Heart right ventricle (tissue), 16 donors: ENCODE measurements at places on chromosomes 7 and 10.

DNA sequence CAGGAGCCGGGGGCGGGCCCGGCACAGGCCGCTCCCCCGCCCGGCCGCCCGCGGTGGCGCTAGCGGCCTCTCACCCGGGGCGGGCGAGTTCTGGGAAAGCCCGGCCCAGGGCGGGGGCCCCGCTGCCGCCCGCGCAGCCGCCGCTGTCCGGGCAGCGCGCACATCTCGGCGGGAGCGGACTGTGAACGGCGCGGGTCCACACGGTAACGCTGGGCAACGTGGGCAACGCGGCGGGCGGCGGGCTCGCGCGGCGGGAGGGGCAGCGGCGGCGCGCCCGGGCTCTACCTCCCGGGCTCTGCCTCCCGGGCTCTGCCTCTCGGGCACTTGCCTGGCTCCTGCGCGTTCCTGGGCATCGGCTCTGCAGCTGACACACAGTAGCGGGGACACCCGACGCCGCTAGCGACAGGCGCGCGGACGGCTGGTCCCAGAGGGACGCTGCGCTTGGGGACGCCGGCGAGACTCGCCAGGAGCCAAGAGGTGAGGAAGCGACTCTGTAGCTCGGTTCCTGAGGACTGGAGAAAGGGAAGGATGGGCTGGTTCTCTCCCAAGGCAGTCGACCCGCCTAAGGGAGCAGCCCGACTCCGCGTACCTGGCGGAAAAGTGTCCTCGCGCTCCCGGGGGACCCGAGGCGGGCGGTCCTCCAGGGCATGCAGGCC, at the start of gene PLCE1:
Gene PLCE1 (plus strand): TSS at position 150 of the 656 bp plus-strand sequence. CDS start 37,116 bp downstream, outside the sequence.
- peak within 1 kb of the TSS; percentile 80 for H3K4me3 ChIP-seq
- peaks cover 43% of the 10 kb centered on the region for H3K4me1 ChIP-seq
- H3K27ac ChIP-seq = no peak within 1 kb of the TSS
- peak; percentile 48 for DNase-seq
- no peaks in the 10 kb centered on the region for H3K36me3 ChIP-seq
- H3K27me3 ChIP-seq = no peaks in the 10 kb centered on the region

DNA sequence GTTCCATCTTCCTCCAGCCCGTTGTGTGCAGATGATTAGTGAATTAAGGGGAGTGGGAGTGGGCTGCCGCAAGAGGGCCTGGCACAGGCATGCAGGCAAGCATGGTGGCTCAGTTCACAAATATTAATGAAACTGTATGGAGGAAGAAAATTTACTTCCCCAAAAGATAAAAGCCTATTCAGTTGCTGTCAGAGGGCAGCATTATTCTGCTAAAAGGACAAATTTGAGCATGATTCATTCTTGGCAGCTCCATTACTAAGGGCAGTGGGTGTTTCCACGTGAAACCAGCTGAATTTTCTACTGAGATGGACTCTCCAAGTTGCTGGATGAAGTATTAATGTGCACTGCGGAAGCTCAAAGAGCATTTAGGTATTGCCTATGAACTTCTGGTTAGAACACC, 90.9 kb upstream of the WDR11 start:
- H3K36me3 ChIP-seq = no peaks in the 10 kb centered on the region
- no peak overlapping the region for H3K27ac ChIP-seq
- no peak for DNase-seq
- H3K4me1 ChIP-seq = no peaks in the 10 kb centered on the region
- H3K27me3 ChIP-seq = peaks cover 22% of the 10 kb centered on the region

DNA sequence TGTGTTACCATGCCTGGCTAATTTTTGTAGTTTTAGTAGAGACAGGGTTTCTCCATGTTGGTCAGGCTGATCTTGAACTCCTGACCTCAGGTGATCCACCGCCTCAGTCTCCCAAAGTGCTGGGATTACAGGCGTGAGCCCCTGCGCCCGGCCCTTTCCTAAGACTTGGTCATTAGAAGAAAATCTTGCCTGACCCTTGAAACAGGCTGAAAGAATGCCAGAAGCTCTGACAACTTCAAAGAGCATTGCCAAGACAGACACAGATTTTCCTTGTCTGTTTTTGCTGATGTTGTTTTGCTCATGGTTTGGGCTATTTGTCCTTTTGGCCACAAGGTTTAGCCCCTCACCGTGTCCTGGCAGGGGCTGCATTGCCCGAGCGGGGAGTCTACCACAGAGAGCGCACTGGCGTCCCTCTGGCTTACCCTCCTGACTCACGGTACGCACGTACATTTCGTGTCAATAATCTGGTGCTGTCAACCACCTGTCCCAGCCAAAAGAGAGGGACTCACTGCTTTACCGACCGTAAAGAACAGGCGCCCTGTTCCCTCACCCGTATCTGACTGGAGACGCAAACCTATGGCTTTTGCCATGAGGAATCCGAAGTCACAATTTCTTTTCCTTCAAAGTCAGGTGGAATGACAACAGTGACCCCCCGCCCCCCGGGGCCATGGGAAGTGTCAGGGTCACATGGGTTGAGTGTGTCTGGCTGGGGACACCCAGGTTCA, 10.1 kb upstream of the INPP5A start:
- H3K4me1 ChIP-seq = no peaks in the 10 kb centered on the region
- DNase-seq = no peak
- H3K27me3 ChIP-seq = no peaks in the 10 kb centered on the region
- no peak overlapping the region for H3K27ac ChIP-seq

DNA sequence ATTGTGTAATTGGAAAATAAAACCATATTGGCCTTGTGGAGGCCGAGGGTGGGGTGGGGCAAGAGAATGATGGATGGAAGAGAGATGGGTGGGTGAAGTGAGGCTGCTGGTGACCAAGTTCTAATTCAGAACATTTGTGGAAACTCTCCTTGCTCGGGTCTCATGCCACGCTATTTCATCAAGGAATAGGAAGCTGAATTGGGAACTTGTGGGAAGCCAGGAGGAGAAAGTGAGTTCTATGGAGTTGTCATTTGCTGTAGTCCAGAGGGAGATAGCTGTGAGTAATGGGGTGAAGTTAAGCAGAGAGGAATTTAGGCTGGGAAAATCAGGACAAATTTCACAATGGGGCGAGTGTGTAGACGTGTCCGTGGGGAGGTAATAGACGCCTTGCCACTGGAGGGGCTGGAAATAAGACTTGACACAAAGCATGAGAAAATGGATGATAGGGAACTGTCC, 339.2 kb downstream of the LRMDA start:
- peak; percentile 40 for DNase-seq
- peak overlapping the region; percentile 52 for H3K27ac ChIP-seq
- H3K27me3 ChIP-seq = no peaks in the 10 kb centered on the region

DNA sequence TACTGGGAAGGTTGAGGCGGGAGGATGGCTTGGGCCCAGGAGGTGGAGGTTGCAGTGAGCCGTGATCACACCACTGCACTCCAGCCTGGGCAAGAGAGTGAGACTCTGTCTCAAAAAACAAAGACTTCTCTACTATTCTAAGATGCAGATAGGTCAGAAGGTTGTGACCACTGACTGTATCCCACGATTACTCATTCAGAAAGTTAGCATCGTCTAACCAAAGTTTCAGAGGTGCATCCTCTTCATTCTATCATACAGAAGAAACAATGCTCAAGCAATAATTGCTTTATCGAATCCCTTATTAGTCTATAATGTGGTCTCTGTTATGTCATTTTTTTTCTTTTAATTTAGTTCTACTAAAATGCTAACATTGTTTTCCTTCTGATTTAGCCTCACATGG, 348.7 kb upstream of the LRGUK start:
- H3K36me3 ChIP-seq = no peaks in the 10 kb centered on the region
- H3K4me1 ChIP-seq = no peaks in the 10 kb centered on the region
- H3K27ac ChIP-seq = no peak overlapping the region
- DNase-seq = no peak

GRCh38 chr10:124069341-124070264, 23.8 kb downstream of the CHST15 start:
- peaks cover 6% of the 10 kb centered on the region for H3K27me3 ChIP-seq
- no peaks in the 10 kb centered on the region for H3K36me3 ChIP-seq
- no peak for DNase-seq
- H3K27ac ChIP-seq = no peak overlapping the region

GRCh38 chr7:135158874-135159273, 11.0 kb downstream of the TMEM140 start:
- DNase-seq = no peak
- no peak overlapping the region for H3K4me3 ChIP-seq
- peak overlapping the region; percentile 68 for H3K27ac ChIP-seq
- peaks cover 28% of the 10 kb centered on the region for H3K36me3 ChIP-seq
- peaks cover 59% of the 10 kb centered on the region for H3K4me1 ChIP-seq

DNA sequence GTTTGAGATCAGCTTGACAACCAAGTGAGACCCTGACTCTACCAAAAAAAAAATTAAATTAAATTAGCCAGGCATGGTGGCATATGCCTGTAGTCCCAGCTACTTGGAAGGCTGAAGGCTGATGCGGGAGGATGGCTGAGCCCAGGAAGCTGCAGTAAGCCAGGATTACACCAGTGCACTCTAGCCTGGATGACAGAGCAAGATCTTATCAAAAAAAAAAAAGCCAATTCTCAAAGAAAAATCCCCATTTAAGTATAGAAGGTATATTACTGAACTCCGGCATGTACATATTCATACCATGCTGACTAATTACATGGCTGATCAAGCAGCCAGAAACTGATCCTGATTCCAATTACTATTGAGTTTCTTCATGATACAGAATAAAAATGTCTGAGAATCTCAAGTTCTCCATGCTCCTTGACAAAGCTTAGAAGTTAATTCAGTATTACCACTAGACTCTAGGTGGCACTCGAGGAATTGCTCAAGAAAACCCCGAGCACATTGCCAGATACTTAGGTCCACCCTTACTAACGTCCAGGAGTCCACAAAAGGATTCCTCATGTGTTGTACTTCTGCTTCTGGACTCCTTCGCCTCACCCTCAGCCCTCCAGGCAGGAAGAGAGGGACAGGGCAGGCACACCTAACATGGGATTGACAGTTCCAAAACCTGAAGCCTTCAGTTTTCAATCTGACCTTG, 148.9 kb downstream of the PARD3 start:
- H3K27me3 ChIP-seq = no peaks in the 10 kb centered on the region
- no peak overlapping the region for H3K4me3 ChIP-seq
- H3K27ac ChIP-seq = no peak overlapping the region
- peak; percentile 55 for DNase-seq
- H3K36me3 ChIP-seq = no peaks in the 10 kb centered on the region

- H3K27ac ChIP-seq = no peak overlapping the region
- DNase-seq = no peak
- H3K4me1 ChIP-seq = no peaks in the 10 kb centered on the region
- H3K36me3 ChIP-seq = peaks cover 12% of the 10 kb centered on the region
Measured at GRCh38 chr10:92688573-92688926, 1.2 kb upstream of the HHEX start.

GRCh38 chr10:14583252-14583651, 191.4 kb downstream of the FAM107B start:
- no peak overlapping the region for H3K4me3 ChIP-seq
- DNase-seq = no peak
- no peaks in the 10 kb centered on the region for H3K36me3 ChIP-seq
- no peaks in the 10 kb centered on the region for H3K4me1 ChIP-seq
- H3K27ac ChIP-seq = no peak overlapping the region

GRCh38 chr10:100483876-100484666, 21.3 kb downstream of the WNT8B start:
- no peak for DNase-seq
- H3K36me3 ChIP-seq = no peaks in the 10 kb centered on the region
- no peak overlapping the region for H3K27ac ChIP-seq
- no peak overlapping the region for H3K4me3 ChIP-seq
- peaks cover 38% of the 10 kb centered on the region for H3K27me3 ChIP-seq

DNA sequence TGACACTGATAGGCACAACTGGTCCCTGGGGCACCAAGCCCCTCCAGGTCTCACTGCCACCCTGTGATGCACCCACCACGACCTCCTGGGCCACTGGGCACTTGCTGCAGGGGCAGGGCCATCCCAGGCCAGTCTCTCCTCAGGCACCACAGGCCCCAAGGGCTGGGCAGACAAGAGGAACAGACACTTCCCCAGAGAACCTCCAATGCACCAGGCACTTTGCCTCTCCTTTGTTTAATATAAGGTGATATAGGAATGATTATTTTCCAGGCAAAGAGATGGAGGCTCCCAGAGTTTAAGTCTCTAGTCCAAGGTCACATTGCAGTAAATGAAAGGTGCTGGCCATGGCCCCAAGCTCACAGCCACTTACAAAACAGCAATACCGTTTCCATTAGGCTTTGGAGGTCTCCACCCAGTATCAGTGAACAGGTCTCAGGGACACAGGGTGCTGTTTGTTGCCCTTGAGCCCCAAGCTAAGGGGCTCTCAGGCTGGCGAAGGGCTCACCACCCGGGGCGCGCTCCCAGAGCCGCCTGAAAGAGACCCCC, 4.5 kb downstream of the DEPP1 start:
- no peak for DNase-seq
- H3K27ac ChIP-seq = peak overlapping the region; percentile 90
- H3K4me1 ChIP-seq = peaks cover 81% of the 10 kb centered on the region
- H3K27me3 ChIP-seq = no peaks in the 10 kb centered on the region
- no peaks in the 10 kb centered on the region for H3K36me3 ChIP-seq
- no peak overlapping the region for H3K4me3 ChIP-seq

DNA sequence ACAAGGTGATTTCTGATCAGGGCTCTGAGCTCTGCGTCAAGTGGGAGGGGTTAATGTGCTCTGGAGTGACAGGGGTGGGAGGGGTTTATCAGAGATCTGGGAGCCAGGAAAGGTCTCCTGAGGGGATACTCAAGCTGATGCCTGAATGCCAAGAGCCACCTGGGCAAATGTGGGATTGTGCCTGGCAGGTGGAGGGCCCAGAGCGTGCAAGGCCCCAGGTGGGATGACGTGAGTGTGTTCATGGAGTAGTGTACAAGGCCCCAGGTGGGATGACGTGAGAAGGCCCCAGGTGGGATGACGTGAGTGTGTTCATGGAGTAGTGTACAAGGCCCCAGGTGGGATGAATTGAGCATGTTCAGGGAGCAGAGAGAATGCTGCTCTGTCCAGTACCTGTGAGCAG, 610.3 kb downstream of the PTPRN2 start:
- H3K36me3 ChIP-seq = no peaks in the 10 kb centered on the region
- H3K4me1 ChIP-seq = no peaks in the 10 kb centered on the region
- no peak overlapping the region for H3K27ac ChIP-seq

- no peaks in the 10 kb centered on the region for H3K36me3 ChIP-seq
- no peak for DNase-seq
- no peak overlapping the region for H3K4me3 ChIP-seq
Measured at GRCh38 chr10:112687647-112688046, 240.6 kb downstream of the VTI1A start.

DNA sequence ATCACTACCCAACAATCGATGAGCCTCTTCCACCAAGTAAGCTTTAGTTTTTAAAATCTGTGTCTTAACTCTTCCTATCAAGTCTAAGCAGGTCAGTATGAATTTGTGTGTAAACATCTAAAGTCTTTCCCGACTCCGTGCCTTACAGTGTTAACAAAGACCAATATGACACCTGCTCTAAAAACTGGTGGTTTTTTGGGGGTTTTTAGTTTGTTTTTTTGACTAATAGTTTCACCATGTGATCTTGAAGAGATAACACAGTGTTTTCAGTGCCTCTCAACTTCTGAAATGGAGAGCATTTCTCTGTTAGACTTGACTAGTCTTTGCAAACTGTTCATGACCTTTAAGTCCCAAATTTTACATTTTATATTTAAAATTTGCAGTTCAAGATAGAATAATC, 132.0 kb upstream of the STK17A start:
- no peaks in the 10 kb centered on the region for H3K36me3 ChIP-seq
- H3K27ac ChIP-seq = no peak overlapping the region
- H3K4me1 ChIP-seq = peaks cover 5% of the 10 kb centered on the region
- no peak for DNase-seq
- no peak overlapping the region for H3K4me3 ChIP-seq
